ENCODE measurements at places on chromosomes 16 and 17. TPM values are rescaled to one million over a fixed set of nuclear protein-coding genes. Genes with fewer than 3 reads are reported as not detected.

PABPN1L gene
- total RNA-seq, result 0.84 TPM

CD300A gene
- 2.4 TPM for total RNA-seq

OR3A3 gene
- not detected for total RNA-seq

IGF2BP1 gene
- 0.27 TPM for total RNA-seq

ARHGAP44 gene
- total RNA-seq, result 11.6 TPM

CIBAR2 gene
- not detected for total RNA-seq

RASD1 gene
- 3.2 TPM for total RNA-seq

CCT6B gene
- total RNA-seq, result 2.6 TPM

- DNase-seq, result no peak
These were observed 4.3 kb upstream of the SLFN11 start for GRCh38 chr17:35377706-35378105.

GRCh38 chr16:81956213-81956948 lies 54.9 kb downstream of the SDR42E1 start:
- DNase-seq, result no peak

DNA sequence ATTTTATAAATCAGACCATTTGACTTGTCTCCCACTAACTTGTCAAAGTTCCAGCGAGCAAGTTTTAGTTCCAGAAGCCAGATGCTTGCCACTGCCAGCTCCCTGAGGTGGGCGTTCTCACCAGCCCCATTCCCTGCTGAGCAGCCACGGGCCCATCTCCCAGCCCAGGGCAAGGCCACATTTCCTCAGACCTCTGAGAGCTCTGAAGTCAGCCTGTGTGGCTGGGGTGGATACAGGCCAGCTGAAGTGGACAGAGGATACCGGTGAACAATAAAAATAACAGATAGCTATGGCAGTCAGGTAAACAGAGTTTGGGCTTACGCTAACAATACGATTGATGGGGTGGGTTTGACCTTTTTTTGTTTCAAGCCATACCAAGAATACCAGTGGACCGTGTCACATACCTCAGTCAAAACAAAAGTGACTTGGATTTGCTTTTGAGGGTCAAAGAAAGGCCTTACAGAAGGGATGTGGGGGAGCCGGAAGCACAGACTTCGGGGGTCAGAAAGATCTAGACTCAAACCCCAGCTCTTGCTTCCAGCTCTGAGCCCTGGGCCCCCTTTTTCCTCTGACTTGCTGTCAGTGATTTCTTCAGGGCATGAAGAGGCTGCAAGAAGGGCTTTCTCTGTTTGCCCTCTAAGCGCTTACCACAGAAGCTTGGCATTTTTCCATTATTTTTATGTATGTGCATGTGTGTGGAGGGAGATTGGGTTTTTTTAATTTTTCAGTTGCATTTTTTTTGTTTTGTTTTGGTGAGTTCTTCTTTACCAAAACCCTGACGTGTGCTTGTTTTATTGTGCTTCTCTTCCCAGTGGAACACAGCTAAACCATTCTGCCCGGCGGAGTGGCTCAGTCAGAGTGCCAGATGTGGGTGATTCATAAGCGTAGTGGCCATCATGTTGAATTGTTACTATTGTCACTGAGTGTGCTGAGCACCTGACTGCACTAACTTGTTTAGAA lies 109.9 kb downstream of the GNAO1 start:
- no peak for DNase-seq

DNA sequence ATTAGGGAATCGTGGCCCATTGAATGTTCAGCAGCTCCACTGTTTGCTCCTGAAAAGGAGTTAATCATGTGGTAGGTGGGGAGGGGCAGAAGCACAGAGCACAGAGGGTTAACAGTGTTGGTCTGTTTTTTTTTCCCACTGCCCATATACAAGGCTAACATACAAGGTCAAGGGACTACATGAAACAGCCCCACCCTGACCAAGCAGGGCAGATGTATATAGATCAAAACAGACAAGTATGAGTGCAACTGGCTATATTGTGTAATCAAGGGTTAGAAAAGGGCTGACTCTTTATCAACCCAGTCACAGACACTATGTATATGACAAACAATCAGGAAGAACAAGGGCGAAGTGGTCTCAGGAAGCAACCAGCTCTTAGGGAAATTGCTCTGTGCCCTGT lies 186.6 kb upstream of the CDH11 start:
- DNase-seq, result no peak

- DNase-seq, result no peak
These were observed 53.0 kb upstream of the DNAJA2 start for GRCh38 chr16:47026492-47026891.

- DNase-seq, result no peak
These were observed 5.4 kb upstream of the PNPO start for GRCh38 chr17:47935961-47936360.

DNA sequence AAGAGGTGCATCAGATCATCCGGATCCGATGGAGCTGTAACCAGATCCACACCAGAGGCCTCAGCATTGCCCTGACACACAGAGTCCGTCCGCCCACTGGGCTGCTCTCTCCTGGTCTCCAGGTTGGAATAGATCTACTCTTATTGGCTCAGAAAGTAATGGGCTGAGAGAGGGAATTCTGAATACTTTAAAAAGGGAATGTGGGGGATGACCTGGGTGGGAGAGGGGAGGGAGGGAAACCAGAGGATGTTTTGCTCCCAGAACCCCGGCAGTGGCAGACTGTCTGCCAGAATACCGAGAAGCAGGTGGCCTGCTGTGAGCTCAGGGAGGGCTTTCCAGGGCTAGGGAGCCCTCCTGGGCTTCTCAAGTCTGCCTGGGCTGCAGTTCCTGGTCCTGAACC lies 126.5 kb downstream of the ENGASE start:
- no peak for DNase-seq

GRCh38 chr16:85056211-85056748 lies 28.7 kb downstream of the KIAA0513 start:
- DNase-seq, result peak; percentile 33

DNA sequence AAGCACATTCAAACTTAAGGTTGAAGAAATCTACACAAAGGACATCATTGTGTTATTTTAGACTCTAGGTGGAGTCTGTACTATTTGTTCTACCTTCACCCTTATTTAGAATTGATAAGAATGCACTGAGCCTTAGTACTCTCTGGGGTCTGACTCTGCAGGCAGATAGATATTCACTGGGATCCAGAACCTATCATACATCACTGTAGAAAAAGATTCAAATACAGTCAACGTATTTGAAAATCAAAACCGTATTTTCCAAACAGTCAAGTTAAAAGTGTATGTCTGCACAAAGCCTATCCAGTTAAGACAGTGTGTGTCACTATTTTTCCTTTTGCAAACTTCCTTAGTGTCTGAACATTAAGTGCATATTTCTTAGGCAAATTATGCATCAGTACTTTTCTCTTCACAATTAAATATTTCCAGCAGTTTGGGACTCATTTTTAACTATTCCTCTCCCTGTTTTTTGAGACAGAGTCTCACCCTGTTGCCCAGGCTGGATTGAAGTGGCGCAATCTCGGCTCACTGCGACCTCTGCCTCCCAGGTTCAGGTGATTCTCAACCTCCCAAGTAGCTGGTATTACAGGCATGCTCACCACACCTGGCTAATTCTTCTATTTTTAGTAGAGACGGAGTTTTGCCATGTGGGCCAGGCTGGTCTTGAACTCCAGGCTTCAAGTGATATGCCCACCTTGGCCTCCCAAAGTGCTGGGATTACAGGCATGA lies 22.3 kb downstream of the MOSMO start:
- no peak for DNase-seq

GRCh38 chr16:1141716-1142115 lies 11.2 kb upstream of the CACNA1H start:
- no peak for DNase-seq

DNA sequence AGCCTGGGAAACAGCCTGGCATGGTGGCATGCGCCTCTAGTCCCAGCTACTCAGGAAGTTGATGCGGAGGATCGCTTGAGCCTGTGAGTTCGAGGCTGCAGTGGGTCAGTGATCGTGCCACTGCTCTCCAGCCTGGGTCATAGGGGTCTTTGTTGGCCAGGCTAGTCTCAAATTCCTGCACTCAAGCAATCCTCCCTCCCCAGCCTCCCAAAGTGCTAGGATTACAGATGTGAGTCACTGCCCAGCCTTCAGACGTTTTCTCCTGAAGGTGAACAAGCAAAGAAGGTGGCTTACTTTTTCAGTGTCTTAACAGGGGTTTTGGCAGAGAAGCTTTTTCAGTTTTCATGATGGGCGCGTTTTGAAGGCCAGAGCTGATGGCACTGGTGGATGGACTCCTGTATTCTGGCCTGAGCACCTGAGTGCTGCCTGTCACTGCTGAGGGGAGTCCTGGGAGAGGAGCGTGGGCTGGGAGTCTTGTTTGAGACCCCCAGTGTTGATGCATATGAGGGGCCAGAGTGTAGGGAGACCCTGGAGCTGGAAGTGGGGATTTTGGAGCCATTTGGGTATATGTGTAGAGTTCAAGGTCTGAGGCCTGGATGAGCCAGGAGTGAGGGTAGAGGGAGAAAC lies 41.4 kb downstream of the FOXK2 start:
- no peak for DNase-seq

DNA sequence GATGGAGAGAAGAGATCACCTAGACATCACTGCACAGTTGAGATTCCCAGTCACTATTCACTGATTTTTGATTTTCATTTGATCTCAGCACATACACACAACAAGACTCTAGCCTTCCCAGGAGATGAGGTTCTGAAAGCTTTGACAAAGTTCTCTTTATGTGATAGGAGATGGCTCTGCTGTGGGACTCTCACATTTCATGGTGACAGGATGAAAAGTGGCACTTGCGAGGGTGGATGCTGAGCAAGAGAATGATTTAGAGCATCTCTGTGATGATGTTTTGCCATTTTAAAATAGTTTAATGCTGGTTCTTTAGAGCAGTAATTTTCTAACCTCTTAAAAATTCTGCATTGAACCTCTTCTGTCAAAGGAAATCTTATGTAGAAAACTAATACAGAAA lies 113.3 kb upstream of the CA10 start:
- DNase-seq, result no peak

DNA sequence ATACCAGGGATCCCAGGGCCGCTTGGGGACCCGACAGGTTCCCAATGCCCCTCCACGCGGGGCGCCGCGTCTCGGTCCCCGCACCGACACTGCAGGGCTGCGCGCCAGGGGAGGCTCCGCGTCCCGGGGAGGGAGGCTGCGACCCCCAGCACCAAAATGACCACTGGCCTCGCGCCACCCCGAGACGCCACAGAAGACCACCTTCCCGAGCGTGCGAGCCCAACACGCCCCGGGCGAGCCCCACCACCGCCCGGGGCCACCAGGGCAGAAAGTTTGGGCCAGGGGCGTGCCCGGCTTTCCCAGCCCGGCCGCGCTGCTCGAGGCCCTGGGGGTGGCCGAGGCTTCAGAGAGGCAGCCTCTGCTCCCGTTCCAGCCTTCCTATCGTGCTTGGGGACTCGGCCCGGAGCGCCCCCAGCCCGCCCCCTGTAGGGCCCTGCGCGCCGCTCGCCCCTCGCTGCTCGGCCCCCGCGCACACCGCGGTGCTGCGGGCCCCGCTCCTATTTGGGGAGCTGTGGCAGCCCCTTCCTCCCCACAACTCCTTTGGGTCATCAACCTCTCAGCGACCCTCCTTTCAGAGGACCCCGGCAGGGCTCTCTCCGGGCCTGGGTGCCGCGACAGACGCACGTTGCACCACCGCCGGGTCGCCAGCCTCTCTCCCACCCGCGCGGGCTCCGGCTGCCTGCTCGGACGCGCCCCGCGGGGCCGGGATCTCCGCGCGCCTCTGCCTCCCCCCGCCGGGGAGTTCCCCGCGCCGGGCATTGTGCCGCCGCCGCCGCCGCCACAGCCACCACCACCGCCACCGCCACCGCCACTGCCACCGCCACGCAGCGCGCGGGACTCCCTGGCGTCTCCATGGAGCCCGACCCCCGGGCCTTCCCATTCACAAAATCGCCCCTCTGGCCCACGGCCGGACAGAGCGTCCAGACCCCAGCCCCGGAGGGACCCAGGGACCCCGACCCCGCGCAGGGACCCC lies 892 bp downstream of the RBFOX3 start:
- no peak for DNase-seq

GRCh38 chr16:3129137-3130131 lies 5.4 kb upstream of the ZNF213 start:
- peak; percentile 92 for DNase-seq

DNA sequence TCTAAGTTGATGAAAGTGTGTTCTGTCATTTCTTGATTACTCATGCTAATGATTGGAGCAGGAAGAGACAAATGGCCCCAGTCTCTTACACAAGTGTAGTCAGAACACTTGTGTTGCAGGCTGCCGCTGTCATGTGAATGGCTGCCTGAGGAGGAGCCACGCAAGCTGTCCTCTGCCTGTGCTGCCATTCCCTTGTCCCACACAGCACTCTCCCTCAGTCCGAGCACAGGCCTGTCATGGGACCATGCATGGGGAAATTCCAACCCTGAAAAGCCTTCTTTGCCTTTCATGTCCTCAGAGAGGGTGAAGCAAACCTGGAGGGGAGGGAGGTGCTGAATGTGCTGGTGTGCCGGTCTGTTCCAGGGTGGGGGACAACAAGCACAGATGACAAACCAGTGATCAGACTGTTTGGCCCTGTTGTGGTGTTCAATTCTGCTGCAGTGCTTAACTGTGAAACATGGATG lies 109.4 kb downstream of the MRTFB start:
- DNase-seq, result no peak

DNA sequence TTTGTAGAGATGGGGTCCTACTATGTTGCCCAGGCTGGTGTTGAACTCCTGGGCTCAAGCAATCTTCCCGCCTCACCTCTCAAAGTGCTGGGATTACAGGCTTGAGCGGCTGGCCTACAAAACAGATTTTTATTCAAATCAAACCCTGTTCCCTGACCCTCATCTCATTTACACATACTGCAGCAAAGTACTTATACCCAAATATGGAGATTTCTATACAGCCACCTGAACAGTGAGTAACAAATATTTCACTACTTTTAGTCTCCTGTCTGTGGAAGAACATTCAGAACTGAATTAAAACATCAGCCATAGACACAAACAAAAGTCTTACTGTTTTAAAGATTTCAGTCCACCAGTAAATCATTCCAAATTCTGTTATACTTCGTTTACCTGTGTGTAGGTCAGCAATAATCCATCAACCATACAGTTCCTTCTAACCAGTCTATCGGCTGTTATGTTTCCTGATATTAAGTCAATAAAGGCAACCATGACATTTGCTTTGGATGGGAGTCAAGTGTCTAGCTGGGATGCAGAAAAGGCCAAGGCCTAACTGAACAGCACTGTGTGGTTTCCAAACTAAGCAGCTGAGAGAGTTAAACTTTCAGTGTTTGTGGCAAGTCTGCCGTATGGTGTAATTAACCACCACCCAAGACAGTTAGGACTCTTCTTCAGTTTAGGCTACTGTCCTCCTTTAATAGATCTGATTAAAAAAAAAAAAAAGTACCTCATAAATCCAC lies 22.3 kb downstream of the ERN1 start:
- DNase-seq, result no peak

GRCh38 chr16:85061566-85061965 lies 34.0 kb downstream of the KIAA0513 start:
- no peak for DNase-seq

All from B cell (primary cell).